Neural progenitor cell (in vitro differentiated cells): ENCODE measurements at places on chromosomes 4 and X.

GRCh38 chr4:11743236-11743635 lies 314.5 kb upstream of the HS3ST1 start:
- no peak for DNase-seq

GRCh38 chr4:20643631-20644030 lies 56.6 kb upstream of the PACRGL start:
- DNase-seq, result no peak

DNA sequence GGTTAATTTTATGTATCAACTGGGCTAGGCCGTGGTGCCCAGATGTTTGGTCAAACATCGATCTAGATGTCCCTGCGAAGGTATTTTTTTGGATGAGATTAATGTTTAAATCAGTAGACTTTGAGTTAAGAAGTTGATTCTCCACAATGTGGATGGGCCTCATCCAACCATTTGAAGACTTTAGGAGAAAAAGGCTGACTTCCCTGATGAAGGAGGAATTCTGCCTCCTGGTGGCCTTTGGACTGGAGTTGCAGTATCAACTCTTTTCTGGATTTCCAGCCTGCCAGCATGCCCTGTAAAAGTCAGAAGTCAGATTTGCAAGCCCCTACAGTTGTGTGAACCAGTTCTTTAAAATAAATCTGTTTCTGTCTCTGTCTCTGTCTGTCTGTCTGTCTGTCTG lies 91.4 kb downstream of the STK32B start:
- peak; percentile 75 for DNase-seq

GRCh38 chr4:170529748-170530722 lies 440.3 kb upstream of the AADAT start:
- no peak for DNase-seq

- DNase-seq, result no peak
Measured at GRCh38 chr4:146142768-146143167, 32.8 kb upstream of the LSM6 start.
